ENCODE measurements at places on chromosomes 1 and 21.

DNA sequence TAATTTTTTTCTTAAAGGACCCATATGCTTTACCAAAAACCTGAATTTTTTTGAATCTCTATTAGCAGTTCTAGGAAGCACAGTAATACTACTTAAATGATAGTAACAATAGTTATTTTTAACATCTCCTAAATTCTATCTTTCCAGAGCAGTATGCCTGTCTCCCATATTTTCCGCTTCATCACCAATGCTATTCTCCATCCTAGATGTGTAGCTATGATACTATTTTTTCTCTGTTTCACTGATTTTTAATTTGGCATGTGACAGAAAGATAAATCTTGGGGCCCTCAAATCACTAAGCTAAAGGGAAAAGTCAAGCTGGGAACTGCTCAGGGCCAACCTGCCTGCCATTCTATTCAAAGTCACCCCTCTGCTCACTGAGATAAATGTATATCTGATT, 102.3 kb upstream of the HMCN1 start:
- DNase-seq: no peak

- no peak for DNase-seq
Measured at GRCh38 chr1:89692601-89693521, 59.9 kb downstream of the LRRC8C start.

GRCh38 chr1:30133414-30134055, 589.9 kb downstream of the MATN1 start:
- DNase-seq: no peak

- DNase-seq: no peak
Measured at GRCh38 chr1:3034728-3035562, 13.7 kb downstream of the ACTRT2 start.

GRCh38 chr1:70994753-70995268, 52.8 kb downstream of the PTGER3 start:
- no peak for DNase-seq

- DNase-seq: peak; percentile 37
Measured at GRCh38 chr21:26153758-26154157, 16.8 kb downstream of the APP start.

GRCh38 chr1:26994020-26994786, 711 bp downstream of the TRNP1 start:
- DNase-seq: no peak

- no peak for DNase-seq
Measured at GRCh38 chr21:33836408-33836807, 79.2 kb downstream of the ATP5PO start.

DNA sequence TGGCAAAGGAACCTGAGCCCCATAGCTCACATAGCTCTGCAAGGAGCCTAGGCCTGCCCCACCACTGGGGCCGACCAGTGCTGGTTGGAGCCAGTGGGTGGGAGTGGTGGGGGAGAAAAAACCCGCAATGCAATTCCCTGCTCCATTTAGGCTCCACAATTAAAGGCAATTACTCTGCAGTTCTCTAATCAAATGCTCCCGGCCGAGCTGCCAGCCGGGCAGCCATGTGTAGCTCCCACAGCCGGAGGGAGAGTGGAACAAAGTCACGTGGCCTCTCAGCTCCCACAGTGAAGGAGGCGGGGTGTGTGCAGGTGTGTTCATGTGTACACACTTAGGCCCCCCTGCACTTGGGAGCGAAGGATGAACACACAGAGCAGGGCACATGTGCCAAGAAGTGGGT, 81.6 kb downstream of the KIRREL1 start:
- DNase-seq: no peak

DNA sequence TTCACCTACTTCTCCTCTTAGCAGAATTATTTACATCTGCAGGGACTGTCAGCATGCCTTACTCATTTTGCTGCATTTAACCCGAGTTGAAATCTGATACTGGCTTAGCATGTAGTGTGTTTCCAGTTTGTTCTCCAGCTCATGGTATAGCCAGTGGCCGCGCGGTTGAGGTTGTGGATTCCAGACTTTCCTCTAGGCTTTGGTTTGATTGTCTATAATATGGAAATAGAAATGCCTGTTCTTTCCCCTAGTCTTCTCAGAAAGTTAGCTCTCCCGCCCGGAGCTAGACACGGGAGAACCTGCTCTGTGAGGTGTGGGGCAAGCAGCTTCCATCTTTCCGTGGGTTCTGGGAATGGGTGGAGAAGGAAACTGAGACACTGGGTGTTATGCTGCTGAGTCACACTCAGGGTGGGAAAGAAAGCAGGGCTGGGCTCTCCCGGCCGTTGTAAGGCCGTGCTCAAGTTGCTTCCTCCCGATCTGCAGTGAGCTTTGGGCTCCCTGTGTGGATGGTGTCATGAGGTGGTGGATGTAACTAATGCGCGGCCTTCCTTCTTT, 206.8 kb upstream of the TMEM51 start:
- DNase-seq: no peak

- DNase-seq: no peak
Measured at GRCh38 chr1:1623181-1623630, 7.9 kb downstream of the MIB2 start.

DNA sequence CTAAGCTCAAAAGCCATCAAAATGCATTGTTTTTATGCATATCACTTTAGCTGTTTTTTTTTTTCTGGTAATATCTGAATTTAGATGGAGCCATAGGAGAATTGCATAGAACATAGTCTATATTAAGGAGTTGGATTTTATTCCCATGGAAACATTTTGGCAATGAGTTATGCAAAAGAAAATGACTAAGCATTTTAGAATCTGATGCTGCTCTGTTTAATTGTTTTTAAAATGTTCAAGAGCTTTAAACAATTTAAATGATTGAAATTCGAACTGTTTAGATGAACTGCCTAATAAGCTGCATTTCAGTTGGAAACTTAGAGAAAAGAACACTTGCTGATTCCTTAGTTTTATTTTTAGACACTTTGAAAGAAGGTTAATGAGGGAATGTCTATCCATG, 1531.5 kb upstream of the B3GALT2 start:
- DNase-seq: no peak

DNA sequence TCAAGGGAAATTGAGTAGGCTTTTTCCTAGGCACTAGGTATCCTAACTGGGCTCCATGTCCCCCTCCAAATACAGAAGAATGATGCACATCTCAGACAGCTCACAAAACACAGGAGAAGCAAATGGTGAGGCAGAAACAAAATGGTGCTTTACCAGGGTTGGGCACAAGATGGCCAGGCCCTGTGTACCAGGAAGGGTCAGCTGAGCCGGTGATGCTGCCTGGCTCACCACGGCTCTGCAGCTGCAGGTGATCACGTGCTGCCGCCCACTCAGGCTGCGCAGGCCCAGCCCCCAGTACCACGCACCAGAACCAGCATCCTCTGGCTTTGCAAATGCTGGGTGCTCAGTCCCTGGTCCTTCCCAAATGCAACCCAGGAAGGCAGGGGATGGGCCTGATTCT, 993 bp upstream of the DSCAM start:
- no peak for DNase-seq

GRCh38 chr1:178266619-178267066, 172.7 kb downstream of the RASAL2 start:
- DNase-seq: no peak

DNA sequence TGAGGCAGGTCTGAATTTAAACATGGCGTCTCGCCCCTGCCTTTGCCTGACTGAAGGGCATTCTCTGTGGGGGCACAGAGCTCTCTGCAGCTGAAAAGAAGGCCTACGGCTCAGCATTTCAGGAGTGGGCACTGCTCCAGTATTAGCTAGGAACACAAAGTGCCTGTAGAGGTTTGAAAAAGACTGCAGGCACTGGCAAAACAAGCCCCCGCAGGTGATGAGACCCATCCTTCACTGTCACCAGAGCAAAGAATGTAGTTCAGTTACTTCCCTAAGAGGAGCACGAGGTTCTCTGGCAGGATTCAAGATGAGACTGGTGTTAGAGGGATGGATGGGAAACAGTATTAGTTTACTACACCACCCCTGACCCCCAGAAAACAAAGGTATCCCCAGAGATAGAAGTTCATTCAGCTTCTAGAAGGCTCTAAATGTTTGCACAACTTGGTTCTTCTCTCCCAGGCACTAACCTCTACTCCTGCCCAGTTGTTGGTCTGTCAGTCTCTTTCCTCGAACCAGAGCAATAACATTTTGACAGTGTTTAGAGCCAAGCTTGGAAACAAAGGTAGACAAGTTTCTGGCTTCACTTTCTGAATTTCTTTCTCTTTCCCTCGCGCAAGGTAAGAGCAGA, 101.9 kb upstream of the KCNE2 start:
- no peak for DNase-seq

GRCh38 chr1:160681066-160681890, 30.3 kb downstream of the CD48 start:
- DNase-seq: no peak

- no peak for DNase-seq
Measured at GRCh38 chr1:2400950-2401649, 9.5 kb downstream of the RER1 start.

- no peak for DNase-seq
Measured at GRCh38 chr1:119114786-119115185, 25.7 kb downstream of the WARS2 start.

- DNase-seq: no peak
Measured at GRCh38 chr21:31671931-31672330, 12.4 kb downstream of the SOD1 start.

GRCh38 chr1:56227401-56227800, 352.0 kb downstream of the PLPP3 start:
- DNase-seq: no peak

- DNase-seq: no peak
Measured at GRCh38 chr1:113197719-113198330, 124.8 kb downstream of the LRIG2 start.

GRCh38 chr21:14673649-14674048, 127.5 kb upstream of the SAMSN1 start:
- DNase-seq: no peak

GRCh38 chr1:203743091-203743571, 21.9 kb upstream of the LAX1 start:
- DNase-seq: no peak

DNA sequence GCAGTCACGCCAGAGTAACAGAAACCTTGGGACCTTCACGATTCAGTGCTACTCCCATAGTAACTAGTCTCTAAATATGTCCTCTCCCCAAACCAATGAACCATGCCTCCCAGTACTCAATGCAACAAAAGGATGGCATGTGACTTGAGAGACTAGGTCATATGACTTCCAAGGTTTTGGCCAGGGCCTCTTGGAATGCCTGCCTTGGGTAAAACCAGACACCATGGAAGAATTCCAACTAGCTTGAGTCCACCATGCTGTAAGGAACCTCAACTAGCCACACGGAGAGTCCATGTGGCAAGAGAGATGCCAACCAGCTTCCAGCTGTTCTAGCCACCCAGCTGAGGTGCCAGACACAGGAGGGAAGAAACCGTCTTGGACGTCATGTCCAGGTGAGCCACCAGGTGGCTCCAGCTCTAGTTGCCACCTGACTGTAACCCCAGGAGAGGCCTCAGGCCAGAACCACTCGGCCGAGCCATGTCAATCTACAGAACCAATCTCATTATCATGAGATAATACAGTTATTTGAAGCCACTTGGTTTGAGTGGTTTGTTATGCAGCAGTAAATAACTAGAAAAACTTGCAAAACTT, 115.0 kb downstream of the SYF2 start:
- DNase-seq: no peak

- no peak for DNase-seq
Measured at GRCh38 chr1:208151728-208152598, 92.2 kb downstream of the PLXNA2 start.

DNA sequence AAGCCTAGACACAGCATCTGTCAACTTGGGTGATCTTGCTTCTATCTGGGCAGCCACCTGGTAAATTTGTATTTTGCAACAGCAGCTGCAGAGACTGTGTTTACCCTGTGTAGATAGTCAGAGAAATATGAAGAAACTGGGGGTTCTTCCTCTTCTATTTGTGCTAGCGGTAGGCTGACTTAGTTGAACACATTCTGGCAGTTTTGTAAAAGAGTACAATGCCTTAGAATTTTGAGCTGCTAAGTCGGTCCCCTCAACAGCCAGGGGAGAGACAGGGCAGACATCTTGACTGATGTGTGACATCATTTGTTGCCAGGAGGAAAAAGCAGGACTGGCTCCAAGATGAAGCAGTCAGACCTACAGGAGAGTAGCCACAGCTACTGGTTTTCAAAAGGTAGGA, 53.7 kb downstream of the KCNJ6 start:
- DNase-seq: no peak

DNA sequence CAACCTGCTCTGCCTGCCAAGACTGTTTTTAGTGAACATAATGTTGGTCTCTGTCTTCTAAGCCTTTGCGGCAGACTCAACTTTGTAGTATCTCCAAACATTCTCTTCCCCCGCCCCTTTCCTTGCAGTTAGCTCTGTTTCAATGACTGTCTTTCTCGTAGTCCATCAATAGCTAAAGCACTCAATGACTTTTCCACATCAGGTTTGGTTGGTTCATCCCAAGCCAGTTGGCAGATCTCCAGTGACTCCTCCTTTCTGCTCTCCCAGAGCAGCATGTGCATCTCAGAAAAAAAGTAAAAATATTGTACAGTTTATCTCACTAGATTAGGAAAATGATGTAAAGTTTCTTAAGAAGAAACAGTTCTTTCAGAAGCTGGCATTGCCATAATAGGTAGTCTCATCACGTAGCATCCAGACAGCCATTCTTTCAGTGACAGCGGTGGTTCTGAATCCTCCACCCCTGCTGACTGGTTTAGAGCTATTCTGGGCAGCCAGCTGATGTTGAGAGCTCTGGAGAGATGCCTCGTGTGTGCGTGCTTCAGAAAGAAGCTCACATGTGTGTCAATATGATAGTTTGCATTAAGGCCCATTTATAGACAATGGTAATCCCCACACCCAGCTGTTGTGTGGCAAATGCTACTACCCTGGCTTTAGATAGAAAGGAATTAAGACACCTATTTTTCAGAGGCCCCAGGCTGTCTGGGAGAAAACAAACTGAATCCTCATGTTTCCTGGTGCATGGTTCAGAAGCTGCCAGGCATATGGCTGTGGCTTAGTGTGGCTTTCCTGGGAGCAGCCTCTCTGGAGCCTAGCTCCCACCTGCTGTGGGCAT, 53.2 kb downstream of the CNN3 start:
- no peak for DNase-seq

DNA sequence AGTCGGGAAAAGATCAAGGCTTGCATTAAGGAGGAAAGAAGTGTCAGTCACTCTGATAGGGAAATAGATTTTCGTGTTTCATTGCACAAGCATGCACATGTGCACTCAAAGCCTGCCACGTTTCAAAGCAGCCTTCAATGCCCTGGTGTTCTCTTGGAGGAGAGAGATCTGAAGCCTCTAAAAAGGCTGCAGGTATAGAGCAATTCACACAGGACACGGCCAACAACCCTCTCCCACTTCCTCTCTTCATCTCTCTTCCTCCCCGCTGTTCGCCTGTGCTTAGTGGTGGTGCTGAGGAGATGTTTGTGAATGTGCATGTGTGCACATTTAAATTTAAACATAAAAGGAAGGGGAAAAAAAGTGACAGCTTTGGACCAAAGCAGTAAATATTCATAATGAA, 117.7 kb downstream of the NUF2 start:
- DNase-seq: no peak
